IgD-negative memory B cell (primary cell): ENCODE measurements at places on chromosomes 4 and X. TPM values are rescaled to one million over a fixed set of nuclear protein-coding genes. Genes with fewer than 3 reads are reported as not detected.

The F11 gene
- polyA plus RNA-seq, result not detected

The AMBN gene
- not detected for polyA plus RNA-seq

The ZNF732 gene
- polyA plus RNA-seq, result 0.16 TPM

The PRSS12 gene
- not detected for polyA plus RNA-seq

The TEX11 gene
- not detected for polyA plus RNA-seq

The SLC6A8 gene
- polyA plus RNA-seq, result 0.08 TPM

The AKAP14 gene
- not detected for polyA plus RNA-seq

The CENPVL2 gene
- polyA plus RNA-seq, result not detected

The MAGEA2B gene
- not detected for polyA plus RNA-seq

The CFAP299 gene
- polyA plus RNA-seq, result not detected

The HEPH gene
- not detected for polyA plus RNA-seq

The HTR2C gene
- polyA plus RNA-seq, result not detected

The CXorf51B gene
- not detected for polyA plus RNA-seq

The NUDT10 gene
- 0.33 TPM for polyA plus RNA-seq

The CENPVL1 gene
- not detected for polyA plus RNA-seq

The ARR3 gene
- polyA plus RNA-seq, result not detected

The FAM236C gene
- not detected for polyA plus RNA-seq

The SMC1A gene
- 63.1 TPM for polyA plus RNA-seq

The C4orf36 gene
- not detected for polyA plus RNA-seq

The MAGEB17 gene
- polyA plus RNA-seq, result 0.26 TPM

The GABRE gene
- not detected for polyA plus RNA-seq

The RAB33A gene
- 11.3 TPM for polyA plus RNA-seq

The SMAD1 gene
- polyA plus RNA-seq, result not detected

The CLDN22 gene
- polyA plus RNA-seq, result not detected

The TCP11X2 gene
- polyA plus RNA-seq, result not detected

The PCDH10 gene
- not detected for polyA plus RNA-seq

The MMAA gene
- 7.4 TPM for polyA plus RNA-seq

The EPGN gene
- polyA plus RNA-seq, result not detected

The IL2 gene
- polyA plus RNA-seq, result not detected

The SULT1B1 gene
- 0.31 TPM for polyA plus RNA-seq

The CXCL8 gene
- 0.74 TPM for polyA plus RNA-seq

The GASK1B gene
- 0.30 TPM for polyA plus RNA-seq

The MMRN1 gene
- polyA plus RNA-seq, result 0.18 TPM

The LAGE3 gene
- 51.7 TPM for polyA plus RNA-seq

The SRPX2 gene
- not detected for polyA plus RNA-seq

The ALAS2 gene
- not detected for polyA plus RNA-seq

The TAF1 gene
- polyA plus RNA-seq, result 10.1 TPM
